Pulmonary artery endothelial cell (primary cell): ENCODE measurements at places on chromosomes 12 and 14.

- no peak for DNase-seq
Observed at GRCh38 chr12:82970614-82971013, 283.9 kb downstream of the TMTC2 start.

DNA sequence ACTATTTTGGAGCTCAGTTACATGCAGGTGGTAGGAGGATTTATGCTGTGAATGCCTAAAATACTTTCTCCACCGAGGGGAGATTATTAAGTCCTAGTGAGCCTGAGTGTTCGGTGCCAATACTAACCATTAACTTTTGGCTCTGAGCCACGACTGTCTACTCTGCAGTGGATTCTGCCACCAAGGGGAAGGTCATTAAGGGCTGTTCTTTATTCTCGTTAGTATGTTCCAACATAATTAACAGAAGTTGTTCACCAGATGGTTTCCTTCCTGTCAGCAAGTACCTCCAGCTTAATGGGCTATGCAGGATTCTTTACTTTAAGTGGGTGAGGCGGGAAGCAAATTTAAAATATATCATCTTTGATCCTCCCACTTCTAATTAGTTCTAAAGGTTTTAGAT lies 326.3 kb downstream of the BMP4 start:
- DNase-seq, result no peak

DNA sequence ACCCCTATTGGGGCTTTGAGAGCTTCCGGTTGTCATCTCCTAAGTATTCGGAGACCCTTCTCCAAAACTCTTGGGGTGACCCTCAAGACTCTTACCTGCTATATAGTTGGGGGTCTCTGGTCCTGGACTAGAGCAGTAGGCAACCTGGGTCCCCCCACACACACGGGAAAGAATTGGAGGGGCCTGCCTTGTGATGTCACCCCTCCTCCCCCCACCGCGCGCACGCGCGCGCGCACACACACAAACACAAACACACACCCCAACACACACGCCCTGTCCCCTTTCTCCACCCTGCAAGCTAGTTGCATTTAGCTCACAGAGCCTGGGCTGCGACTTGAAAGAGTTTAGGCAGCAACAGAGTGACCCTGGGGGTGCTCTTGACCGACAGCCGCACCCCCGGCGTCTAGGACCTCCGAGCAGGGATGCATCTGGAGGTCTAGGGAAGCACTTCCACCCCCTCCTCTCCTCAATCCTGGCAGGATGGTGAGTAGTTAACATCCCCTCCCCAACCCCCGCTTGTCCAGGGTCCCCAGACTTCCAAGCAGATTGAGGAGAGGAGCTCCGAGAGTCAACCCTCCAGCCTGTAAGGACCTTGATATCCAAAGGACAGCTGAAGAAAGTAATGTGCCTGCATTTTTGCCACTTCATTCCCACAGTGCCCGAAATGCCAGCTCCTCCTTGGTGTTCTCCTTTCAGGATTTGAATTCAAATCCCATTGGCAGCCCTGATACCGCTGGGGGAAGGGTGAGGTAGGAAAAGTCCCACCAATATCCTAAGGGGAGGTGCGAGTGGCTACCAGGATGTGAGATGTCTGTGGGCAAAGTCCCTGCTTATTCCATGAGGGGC lies 1.4 kb upstream of the DNAJC14 start:
- DNase-seq, result no peak

DNA sequence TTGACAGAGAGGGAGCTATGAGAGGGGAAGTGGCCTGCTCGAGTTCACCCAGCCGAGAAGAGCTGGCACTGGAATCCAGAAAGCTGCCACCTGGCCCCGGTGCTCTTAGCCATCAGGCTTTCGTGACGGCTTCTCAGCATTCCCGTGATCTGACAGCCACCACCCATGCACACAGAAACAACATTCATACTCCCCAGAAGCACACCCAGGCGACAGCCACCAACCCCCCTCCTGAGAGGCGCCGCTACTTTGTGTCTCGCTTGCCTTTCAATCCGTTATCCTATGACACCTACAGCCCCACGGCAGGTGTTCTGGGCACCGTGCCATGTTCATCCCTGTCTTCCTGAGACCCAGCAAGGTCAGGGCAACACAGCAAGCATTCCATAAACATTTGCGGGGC lies 31.4 kb downstream of the PSMC1 start:
- DNase-seq, result no peak

DNA sequence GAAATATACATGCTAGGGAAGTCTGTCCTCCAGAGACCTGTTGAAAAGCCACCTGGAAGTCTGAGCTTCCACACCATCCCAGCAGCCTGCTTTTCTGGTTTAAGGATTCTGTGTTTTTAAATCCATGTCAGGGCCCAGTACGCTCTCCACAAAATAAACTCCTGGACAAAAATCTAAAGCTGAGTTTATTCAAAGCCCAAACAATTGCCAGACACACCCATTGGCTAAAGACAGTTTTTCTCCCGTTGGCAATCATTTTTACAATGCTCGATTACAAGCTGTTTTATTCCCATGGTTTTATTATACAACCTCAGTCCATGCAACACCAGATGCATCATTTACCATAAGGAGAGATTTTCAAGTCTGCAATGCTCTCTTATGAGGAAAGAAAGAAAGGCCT lies 94.5 kb downstream of the MYRFL start:
- DNase-seq, result no peak

- no peak for DNase-seq
Observed at GRCh38 chr12:66529934-66530333, 148.9 kb downstream of the GRIP1 start.

DNA sequence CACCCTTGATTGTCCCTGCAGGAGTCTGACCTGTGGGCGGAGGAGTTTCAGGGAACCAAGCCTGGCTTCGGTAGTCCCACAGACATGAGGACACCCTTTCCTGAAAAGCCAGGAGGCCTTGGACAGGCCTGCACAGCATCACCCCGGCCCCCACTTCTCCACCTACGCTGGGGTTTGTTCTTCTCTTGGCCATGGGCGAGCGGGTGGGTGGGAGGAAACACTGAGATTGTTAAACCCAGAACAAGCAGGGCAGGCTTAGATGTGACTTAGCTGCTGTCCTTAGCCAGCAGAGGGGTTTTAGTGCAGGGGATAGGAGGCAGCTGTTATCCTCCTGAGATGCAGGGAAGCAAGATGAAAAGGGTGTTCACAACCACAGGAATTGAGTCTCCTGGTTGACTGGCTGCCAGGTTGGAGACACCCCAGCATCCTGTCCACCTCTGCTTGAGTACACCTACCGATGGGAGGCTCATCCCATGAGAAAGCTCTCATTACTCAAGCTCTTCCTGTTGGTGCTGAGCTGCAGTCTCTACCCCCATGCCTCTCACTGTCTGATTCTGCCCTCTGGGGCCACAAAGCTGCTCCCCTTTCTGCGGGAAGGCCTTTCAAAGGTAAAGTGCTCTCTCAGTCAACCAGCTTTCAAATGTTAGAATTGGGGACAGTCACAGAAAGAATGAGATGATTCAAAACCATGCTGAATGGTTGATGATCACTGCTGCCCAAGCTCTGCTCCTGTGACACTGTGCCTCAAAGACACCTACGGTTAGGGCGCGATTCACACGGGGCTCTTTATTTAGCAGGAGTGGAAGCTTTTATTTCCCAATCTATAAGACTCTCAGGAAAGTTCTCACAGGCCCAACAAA lies 86.3 kb downstream of the IRF2BPL start:
- no peak for DNase-seq

GRCh38 chr12:122985338-122986257 lies 5.1 kb downstream of the ARL6IP4 start:
- DNase-seq, result no peak

DNA sequence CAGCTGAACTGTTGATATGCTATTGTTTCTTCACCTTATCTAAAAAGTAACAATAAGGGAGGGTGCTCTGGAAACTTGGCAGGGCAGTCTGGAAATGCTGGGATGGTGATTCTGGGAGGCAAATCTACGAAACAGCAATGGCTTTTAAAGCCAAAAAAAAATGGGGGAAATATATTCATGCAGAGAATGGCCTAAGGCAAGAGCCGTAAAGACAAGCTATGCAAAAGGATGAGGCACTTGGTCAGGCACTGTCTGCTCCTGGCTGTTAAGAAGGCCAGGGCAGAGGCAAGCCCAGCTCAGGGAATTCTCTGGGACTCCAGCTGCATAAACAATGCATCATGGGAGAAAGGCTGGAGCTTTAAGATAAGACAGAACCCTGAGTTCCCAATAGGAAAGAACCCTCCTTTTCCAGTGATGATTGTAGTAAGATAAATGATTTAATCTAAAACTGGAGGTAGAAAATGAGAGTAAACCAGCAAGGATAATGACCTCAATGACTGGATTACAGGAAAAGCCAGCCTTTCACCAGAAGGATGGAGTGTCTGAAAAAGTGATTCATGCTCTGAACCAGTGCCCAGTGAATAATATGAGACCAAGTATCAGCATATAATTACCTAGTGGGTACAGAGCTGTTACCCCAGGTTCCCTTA lies 46.0 kb downstream of the ITPR2 start:
- peak; percentile 82 for DNase-seq

- no peak for DNase-seq
Observed at GRCh38 chr14:60222820-60223219, 26.2 kb upstream of the PPM1A start.

GRCh38 chr12:103571286-103571685 lies 15.8 kb upstream of the STAB2 start:
- DNase-seq, result no peak

- no peak for DNase-seq
Observed at GRCh38 chr14:82647088-82647810, 1113.6 kb upstream of the SEL1L start.

- no peak for DNase-seq
Observed at GRCh38 chr14:39367387-39367751, 64.9 kb downstream of the FBXO33 start.

DNA sequence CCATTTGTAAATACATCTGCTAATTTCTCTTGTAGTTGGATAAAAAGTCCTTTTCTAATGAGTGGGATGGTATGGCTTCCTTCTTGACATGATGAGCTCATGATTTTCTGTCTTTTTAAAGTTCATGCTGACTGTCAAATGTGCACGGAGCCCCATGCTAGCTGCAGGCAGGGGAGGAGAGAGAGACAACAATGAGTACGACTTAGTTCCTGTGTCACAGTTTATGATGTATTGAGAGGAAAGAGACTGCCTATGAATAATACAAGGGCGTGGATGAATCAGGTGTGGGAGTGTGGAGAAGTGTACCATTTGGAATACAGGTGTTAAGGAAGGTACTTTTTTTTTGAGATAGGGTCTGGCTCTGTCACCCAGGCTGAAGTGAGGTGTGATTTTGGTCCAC lies 10.7 kb upstream of the TBC1D30 start:
- no peak for DNase-seq

DNA sequence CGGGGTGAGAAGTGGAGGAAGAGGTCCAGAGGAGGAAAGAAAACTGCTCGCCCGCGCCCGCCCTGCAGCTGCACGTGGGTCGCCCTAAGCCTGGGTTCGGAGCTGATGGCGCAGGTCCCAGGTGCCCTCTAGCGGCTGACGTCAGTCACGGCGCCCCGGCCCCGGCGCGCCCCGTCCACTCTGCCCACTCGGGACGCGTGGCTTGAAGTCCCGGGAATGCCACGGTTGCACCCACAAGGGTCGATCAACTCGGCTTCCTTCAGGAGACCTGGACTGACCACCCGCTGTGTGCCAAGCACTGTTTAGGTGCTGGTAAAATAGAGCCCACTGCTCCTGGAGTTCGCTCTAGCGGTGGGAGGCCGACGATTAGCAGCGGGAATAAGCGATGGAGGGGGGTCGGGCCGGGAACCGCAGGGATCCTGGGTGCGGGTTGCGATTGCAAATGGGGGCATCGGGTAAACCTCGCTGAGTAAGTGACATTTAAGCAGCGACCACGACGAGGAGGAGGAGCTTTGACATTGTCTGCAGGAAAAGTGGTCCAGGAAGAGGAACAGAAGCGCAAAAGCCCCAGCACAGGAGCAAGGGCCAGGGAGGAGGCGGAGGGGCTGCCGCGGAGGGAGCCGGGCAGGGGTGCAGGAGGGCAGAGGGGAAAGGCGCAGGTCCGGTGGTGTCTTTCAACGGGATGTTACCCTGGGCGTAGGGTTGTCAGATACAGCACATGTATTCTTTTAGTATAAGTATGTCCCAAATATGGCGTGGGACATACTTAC lies 5.1 kb upstream of the ZNF839 start:
- DNase-seq, result peak; percentile 35

DNA sequence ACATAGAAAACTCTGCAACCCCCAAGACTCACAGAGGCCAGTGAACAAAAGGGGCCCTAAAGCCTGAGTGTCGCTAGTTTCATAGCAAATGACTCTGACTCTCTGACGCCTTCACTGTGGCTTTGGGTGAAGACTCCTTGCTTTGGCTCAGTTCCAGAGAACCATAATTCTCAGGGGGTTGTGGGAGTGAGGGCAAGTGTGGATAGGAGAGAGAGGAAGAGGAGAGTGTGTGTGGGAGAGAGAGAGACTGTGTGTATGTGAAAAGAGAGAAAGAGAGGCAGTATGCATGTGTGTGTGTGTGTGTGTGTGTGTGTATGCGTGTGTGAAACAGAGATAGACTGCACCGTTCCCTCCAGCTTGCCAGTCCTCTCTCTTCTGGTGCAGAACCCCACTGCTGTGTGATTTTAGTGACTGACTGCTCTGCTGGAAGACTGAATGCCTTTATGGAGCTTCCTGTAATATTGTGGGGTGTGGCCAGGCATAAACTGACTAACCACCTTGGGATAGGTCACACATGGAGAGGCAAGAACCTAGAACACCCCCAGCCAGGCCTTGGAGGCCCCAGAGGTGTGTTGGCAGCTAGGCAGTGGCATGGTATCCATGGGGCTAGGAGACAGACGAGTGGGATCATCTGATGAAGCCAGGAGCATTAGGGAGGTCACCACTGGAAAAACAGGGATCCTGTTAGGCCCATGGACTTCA lies 45.9 kb upstream of the STXBP6 start:
- no peak for DNase-seq

- no peak for DNase-seq
Observed at GRCh38 chr14:91888641-91889476, 21.5 kb upstream of the TC2N start.

DNA sequence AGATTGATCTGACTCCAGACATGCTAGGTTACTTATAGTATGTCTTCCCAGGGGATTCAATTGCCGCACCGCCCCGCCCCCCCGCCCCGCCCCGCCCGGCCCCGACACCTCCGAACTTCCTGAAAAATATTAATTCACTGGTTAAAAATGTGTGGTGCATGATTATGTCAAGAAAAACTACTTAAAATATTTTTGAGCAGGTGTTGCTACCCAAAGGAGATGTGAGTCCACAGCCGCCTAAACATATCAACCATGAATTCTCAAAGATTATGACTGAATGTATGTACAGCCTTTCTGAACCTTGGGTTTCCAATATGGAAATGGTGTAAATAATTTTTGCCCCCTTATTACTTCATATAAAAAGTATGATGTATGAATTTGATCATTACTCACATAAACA lies 2.7 kb upstream of the RIMKLB start:
- no peak for DNase-seq

- no peak for DNase-seq
Observed at GRCh38 chr12:97127061-97127460, 220.0 kb downstream of the NEDD1 start.

GRCh38 chr14:98163873-98164272 lies 1108.1 kb downstream of the BCL11B start:
- no peak for DNase-seq

- no peak for DNase-seq
Observed at GRCh38 chr12:46404225-46404631, 31.7 kb upstream of the SLC38A2 start.

- DNase-seq, result no peak
Observed at GRCh38 chr12:25970916-25971653, 12.6 kb downstream of the RASSF8 start.
